Left cardiac atrium (tissue), 4 donors: ENCODE measurements at places on chromosomes 3 and 15.

DNA sequence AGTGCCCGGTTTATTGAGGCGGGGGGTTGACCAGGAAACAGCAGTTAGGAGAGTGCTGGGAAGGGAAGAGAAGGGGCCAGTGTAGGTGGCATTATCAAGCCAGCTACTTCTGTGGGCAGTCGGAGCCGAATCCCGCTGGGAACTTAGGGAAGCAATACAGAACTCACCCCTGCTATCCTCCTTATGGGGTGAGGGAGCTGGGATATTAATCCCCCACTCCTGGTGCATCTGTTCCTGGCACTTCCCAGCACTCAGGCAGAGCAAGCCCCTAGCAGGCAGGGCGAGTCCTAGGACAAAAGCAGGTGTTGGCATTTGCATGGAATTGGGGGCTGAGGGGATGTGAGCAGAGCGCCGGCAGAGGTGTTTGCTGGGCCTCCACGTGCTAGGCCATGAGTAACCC lies 48.6 kb downstream of the SMAD6 start:
- DNase-seq = peak; percentile 15

DNA sequence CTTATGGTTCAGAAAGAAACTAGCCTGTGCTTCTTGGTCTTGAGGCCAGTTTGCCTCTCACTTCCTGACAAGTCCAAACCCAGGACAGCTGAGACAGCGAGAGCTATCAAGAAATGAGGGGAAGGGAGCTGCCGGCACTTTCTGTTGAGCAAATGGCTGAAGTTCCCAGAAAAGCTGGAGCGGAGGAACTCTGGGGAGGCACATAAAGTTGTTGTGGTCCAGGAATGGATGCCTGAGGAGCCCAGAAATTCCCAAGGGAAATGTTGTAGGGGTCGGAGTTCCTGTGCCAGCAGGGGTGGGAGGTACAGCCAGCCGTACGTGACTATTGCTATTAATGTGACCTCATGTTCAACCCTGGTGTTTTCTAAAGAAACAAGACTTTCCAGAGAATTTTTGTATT lies 98.8 kb upstream of the TNFAIP8L3 start:
- no peak for DNase-seq

- DNase-seq = no peak
Observed at GRCh38 chr3:36926292-36926897, 18.5 kb downstream of the TRANK1 start.

DNA sequence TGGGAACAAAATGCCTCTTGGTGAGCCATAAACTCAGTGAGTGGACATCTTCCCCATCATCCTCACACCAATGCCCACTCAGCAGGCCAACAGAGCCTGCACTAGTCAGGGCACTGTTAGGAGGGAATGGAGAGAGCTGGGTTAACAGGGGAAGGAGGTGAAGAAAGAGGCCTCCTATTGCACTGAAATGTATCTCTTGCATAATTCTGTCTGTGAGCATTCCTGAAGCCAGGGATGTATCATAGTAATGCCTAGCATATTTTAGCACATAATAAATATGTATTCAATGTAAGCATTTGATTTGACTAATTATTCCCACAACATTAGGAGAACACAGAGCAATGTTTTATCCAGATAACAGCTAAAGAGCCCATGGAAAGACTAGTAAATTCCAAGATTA lies 81.2 kb downstream of the ANO10 start:
- no peak for DNase-seq

DNA sequence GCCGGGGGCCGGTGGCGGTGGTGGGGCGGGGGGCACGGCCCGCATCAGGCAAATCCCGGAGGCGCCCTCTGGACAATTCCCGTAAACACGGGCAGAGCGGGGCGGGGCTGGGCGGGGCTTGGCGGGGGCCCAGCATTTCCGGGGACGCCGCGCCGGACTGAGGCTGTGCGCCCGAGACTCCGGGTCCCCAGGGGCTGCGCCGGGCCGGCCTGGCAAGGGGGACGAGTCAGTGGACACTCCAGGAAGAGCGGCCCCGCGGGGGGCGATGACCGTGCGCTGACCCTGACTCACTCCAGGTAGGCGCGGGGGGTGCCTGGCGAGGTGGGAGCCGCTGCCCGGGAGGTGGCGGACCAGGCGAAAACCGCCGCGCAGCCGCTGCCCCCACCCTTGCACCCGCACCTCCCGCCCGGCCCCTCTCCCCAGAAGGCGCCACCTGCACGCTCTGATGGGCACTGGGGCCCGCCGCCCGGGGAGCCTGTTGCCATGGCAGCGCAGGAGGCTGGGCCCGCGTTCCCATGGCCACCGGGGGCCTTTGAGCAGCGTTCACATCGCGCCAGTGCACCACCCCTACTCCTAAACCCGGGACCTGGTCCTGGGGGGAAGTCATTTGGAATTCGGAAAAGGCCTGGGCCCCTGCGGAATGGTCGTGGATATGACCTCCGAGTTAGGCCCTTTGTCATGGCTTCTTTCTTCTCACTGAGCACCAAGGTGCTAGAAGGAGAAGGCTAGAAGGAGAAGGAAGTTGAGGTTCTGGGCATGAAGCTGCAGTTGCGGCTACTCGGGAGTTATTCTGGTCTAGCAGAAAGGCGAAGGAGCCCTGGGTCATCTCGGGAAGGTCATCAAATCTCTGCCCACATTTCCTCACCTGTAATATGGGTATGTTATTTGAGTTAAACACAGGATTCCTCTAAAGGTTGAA lies 16.1 kb upstream of the SEMA4B start:
- peak; percentile 67 for DNase-seq

DNA sequence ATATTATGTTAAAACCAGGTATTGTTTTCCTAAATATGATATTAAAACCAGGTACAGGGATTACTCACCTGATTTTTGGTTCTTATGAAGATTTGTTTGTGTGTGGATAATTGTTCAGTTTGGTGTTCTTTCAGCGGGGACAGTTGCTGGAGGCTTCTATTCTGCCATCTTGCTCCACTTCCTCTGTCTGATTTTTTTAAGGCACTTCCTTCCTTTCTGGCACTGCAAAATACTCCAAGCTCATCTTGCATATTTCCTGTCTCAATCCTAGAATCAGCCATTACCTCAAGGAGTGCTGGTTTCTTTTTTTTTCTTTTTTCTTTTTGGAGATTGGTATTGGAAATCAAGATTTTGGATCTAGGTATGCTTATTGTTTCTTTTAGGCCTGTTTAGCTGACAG lies 229.9 kb downstream of the SV2B start:
- no peak for DNase-seq

- no peak for DNase-seq
Observed at GRCh38 chr3:45567730-45568172, 26.8 kb upstream of the LIMD1 start.

DNA sequence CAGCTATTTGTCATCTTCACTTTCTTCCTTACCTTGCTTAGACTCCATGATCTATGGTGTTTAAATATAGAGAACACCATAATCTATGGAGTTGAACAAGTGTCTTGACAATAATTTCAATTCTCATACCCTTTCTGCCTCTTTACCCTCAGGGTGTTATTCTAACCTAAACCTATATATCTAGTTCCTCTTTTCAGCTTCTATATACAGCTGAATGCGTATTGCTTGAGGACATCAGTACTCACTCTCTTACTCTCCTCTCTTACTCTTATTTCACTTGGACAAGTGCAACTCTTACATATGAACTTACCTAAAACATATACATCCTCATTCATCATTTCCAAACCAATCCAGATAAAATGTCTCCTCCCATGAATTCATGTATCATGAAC lies 187.1 kb downstream of the RAP2B start:
- no peak for DNase-seq

DNA sequence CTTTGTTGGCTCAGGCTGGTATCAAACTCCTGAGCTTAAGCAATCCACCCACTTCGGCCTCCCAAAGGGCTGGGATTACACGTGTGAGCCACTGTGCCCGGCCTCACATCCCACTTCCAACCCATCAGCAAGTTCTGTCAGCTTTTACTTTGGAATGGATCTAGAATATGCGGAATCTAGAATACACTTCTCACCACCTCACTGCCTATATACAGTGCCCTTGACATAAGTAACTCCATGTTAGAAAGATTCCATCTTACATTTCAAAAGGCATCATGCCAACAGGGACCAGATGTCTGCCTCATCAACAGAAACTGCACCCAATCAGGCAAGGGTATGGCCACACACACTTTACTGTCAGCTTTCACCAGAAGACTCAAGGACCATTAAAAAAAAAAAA lies 9.9 kb upstream of the RBSN start:
- DNase-seq = no peak

DNA sequence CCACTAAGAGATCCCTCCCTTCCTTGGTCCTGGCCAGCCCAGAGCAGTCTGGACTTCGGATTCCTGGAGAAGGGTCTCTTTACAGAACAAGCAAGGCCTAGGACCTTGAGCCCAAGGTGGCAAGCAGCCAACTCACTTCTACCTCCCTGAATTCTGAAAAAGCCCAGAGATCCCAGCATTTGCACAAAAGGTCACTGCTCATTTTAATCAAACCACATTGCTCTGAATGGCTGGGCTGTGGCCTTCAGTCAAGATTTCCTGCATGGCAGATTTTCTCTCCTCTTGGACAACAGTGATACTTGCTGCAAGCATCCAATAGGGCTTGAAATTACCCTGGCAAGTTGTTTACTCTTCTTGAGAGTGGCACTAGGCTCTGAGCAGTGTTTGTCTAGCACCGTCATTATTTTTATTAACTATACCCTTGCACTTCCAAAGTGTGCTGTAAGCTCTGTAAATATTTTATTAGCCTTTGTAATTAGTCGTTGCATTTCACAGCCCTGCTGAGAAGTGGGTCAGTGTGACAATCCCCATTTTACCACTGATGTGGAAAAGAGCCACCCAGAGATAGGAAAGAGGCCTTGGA lies 274.7 kb upstream of the CTNNB1 start:
- DNase-seq = no peak

- DNase-seq = no peak
Observed at GRCh38 chr15:89851673-89852341, 37.2 kb upstream of the ANPEP start.

GRCh38 chr15:32818758-32819447 lies 101.1 kb downstream of the GREM1 start:
- DNase-seq = no peak

DNA sequence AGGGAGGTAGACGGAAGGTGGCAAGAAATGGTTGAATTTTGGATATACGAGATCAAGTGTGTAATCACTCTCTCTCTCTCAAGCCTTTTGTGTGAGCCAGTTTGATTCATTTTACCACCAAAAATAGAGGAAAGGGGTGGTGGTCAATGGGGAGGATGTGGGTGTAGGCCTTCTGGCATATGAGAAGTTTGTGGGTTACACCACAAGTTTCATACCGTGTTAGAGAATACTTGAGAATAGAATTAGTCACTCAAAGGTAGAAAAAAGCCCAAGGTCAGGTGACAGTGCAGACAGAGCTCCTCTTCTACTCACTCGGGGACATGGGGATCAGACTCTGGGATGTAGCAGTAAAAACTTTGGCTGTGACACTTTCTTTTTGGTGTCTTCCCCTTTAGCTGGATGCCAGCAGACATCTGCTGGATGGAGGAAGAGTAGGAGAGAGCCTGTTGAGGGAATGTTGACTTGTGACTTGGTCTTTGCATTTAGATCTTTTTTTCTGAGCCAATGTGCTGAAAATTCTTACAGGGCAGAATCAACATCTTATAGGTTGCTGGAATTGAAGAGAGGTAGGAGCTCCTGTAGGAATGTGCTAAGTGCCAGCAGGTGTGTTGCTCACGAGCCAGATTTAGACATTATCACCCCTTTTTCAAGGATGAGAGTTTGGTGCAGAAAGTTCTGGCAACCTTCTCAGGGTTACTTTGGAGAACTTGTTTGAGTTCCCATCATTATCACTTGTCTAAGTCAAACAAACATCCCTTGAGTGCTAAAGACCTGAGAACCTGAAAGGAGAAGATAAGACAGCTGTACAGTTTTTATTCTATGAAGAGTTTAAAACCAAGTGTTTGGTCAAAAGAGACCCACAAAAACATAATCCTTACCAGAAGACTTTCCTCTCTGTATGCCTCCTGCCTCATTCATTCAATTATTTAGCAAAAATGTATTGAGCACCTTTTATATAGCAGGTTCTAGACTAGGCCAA lies 43.9 kb upstream of the RYK start:
- DNase-seq = no peak

- peak; percentile 20 for DNase-seq
Observed at GRCh38 chr3:8239718-8240695, 261.6 kb upstream of the LMCD1 start.

- no peak for DNase-seq
Observed at GRCh38 chr15:77537006-77537405, 95.7 kb downstream of the LINGO1 start.

- no peak for DNase-seq
Observed at GRCh38 chr3:197139586-197139985, 110.0 kb upstream of the MELTF start.

- DNase-seq = no peak
Observed at GRCh38 chr3:88032245-88032644, 26.6 kb downstream of the CGGBP1 start.

DNA sequence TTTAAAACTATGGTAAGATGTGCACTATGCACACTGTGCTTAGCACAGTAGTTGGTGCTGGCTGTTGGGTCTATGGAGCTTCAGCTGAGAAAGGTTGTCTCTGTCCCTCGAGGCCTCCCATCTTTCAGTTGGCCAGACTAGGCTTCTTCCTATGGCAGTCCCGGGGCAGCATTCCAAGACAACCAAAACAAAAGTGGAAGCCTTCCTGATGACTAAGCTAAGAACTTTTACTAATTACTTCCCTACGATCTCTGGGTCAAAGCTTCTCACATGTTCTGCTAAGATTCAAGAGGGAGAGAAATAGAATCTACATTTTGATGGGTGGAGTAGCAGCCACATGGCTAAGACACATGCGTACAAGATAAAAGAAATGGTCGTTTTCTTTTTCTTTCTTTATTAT lies 342.8 kb downstream of the TUSC7 start:
- DNase-seq = no peak

DNA sequence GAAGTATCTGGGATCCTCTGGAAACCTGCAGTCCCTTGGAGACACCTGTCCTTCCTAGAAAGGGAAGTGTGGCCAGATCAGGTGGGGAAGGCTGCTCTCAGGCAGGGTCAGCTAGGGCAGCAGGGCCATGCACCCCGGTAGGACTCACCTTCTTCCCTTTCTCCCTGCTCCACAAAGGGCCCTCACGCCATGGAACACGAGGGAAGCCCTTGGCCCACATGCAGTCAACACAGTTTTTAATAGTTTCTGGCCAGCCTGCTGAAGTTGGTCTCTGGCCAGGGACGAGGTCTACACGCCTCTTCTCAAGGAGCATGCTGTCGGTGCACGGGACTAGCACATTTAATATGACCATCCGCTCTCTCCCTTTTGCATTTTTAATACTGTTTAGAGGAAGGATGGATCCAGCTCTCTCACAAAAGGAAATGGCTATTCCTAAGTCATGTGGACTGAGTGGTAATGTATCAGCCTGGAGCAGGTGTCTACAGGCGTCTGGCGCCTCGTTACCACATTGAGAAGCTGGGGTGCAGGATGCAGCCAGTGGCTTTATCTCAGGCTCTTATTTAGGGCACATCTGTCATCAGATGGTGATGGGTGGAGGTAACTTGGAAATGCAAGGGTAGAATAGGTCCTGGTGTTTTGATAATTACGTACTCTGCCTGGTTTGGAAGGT lies 153.9 kb downstream of the KLF13 start:
- no peak for DNase-seq

- DNase-seq = peak; percentile 40
Observed at GRCh38 chr3:51391566-51392354, 675 bp downstream of the RBM15B start.
